NCI-H510A (cell line): ENCODE measurements at places on chromosomes 16 and 17.

GRCh38 chr17:40329839-40330794, 21.1 kb downstream of the RARA start:
- DNase-seq, result no peak

GRCh38 chr17:66667491-66668030, 167.4 kb upstream of the CACNG5 start:
- no peak for DNase-seq

DNA sequence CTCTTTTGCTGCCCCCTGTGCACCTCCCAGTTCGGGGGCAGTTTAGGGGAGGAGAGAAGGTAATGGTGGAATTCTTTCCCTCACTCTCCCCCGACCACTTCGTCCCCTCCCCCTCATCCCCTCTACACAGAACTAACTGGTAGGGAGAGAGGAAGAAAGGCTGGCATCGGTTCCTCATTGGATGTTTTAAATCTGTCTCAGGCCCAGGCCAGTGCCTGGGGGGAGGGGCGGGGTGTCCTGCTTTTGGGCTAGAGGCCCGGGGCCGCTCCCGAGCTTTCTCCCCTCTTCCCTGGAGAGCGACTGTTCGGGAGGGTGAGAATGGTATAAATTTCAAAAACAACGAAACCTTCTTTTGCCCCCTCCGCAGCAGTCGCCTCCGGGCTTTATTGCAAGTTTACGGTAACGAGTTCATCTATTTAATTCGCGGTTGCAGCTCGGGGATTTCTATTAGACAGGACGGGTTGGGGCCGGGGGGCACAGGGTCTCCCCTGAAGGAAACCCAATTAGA, at the start of gene PRAC2:
TSS of gene PRAC2 (plus strand) at position 271 of the 508 bp plus-strand sequence. CDS start 1,226 bp downstream, outside the sequence.
- DNase-seq, result peak; percentile 34

- no peak for DNase-seq
Measured at GRCh38 chr17:8041249-8041928, 2.5 kb downstream of the ALOX15B start.

DNA sequence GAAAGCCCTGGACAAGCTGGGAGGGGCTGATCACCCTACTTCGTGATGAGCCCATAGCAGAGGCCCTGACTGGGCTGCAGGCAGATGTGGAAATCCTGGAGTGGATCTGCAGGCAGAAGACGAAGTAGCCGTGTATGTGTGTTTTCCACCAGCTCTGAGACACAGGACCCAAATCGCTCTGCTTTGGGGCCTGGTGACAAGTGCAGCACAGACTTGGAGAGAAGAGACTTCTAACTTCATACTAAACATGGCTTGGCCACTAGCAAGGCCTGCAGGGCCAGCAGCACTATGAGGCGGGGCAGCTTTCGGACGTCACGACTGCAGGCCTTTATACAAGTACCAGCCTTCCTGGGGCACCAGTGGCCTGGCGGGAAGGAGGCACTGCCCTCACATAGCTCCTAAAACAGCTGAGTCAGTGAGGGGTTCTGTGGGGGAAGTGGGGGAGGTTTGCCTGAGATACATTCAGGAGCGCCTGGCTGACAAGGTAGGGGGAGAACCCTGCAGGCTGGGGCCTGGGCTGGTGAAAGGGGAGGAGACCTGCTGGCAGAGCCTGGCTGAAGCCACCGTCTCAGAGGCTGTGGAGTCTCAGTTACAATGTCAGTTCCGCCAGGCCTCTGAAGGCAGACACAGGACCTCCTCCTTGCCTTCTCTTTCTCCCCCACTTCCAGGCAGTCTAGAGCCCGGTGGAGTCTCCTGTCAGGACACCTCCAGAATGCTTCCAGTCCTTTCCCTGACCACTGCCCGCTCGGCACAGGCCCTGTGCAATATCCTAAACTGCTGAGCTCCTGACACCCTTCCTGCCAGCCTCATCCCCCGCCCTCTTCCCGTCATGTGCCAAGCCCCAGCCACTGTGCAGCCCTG, 73.4 kb downstream of the WSB1 start:
- no peak for DNase-seq

GRCh38 chr17:13485327-13485726, 116.4 kb downstream of the HS3ST3A1 start:
- DNase-seq, result no peak

GRCh38 chr17:13538841-13539411, 62.8 kb downstream of the HS3ST3A1 start:
- DNase-seq, result no peak

GRCh38 chr16:83338941-83339340, 468.8 kb upstream of the HSBP1 start:
- no peak for DNase-seq

- no peak for DNase-seq
Measured at GRCh38 chr16:73124097-73124652, 76.2 kb upstream of the ZFHX3 start.

DNA sequence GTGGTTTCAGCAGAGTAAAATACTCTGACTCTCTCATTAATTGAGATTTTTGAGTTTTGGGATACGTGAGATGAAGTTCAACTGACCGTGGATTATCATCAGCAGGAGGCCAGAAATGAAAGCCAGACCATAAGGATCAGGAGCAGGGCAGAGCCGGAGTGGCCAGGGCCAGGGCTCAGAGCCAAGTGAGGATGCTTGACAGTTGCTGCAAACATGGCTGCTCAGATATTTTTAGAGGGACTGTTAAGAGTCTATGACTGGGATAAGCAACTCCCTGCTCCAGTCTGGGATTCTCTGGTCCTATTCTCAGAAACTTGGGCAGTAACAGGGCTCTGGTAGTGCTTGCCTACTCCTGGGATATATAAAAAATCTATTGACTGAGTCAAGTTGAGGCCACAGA, 17.6 kb upstream of the CDH13 start:
- DNase-seq, result no peak

GRCh38 chr17:73187203-73187769, 5.6 kb upstream of the COG1 start:
- no peak for DNase-seq

DNA sequence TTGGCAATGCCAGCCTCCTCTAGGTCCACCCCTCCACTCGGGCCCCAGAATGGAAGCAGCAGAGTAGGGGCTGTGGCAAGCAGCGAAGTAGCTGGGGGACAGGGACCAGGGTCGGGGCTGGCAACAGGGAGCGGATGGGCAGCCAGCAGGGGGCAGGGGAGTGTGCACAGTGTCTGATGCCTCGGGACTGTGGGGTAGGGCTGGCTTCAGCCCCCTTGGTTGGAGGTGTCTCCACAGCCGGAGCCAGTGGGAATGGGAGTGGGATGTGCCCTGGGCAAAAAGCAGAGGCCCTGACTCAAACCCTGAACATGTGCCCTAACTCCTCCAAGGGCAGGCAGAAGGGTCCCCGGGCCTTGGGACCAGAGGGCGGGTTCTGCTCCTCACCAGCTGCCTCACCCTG, 18.5 kb upstream of the ARHGAP27 start:
- no peak for DNase-seq

DNA sequence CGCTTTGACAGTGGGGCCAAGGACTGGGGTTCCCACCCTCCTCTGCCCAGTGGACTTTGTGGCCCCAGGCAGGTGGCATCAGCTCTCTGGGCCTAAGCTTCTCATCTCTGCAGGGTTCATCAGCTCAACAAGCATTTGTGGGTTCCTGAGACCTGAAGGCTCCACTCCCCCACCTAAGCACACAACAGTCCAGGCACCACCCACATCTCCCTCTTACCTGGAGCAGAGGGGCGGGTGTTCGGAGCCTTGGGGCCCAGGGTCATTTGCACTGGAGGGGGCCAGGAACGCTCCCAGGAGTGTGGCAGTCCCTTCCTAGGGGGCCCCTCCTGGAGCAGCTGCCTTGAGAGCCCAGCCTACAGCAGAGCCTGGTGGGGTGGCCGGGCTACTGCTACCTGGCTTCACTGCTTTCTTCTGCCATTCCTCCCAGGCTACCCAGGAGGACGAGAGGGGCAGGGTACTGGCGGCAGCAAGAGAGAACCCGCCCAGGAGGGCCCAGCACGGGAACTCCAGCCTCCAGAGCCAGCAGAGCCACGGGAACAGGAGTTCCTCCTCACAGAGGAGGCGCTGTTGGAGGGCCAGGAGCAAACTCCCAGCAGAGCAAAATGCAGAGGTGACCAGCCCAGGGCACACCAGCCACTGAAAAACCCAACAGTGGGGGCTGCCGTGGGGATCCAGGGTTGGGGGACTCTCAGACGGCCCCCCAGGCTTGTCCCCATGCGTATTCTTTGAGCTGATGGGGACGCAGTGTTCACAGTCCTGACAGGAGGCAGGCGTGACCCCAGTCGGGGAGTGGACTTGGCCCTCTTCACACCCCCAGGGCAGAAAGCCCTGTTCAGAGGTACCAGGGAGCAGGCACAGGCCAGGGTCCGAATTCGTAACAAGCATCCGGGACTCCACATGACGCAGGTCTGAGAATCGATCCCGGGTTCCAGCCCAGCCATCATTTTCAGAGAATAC, 35.1 kb upstream of the SLC38A10 start:
- DNase-seq, result peak; percentile 77
